Activated effector memory CD4-positive, alpha-beta T cell treated with Interleukin-2 at 50 U/mL for 16 hours (primary cell): ENCODE measurements at places on chromosomes 6 and 20.

DNA sequence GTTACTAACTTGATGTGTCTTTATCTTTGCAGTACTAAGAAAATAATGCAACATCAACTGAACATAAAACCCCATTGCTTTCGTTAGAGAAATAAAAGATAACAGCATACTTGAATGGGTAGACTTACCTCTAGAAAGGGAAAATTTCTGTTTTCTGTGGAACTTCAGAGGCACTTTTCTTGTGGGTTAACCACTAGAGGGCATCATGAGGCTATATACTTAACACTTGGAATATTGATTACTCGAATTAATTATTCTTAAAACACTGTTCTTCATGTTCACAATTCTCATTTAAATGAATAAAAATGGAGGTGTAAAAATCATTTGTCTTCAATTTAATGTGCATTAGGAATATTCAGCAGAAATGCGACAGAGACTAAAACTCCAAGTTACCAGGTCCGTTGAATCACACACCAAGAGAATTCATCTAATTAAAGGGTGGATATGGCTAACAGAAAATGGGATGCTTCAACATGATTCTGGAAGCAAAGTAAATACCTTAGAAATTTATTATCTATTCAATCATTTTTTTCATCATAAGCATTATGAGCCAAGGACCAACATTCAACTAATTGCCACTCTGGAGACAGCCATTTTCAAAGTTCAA, 330.8 kb upstream of the PREP start:
- DNase-seq: no peak

DNA sequence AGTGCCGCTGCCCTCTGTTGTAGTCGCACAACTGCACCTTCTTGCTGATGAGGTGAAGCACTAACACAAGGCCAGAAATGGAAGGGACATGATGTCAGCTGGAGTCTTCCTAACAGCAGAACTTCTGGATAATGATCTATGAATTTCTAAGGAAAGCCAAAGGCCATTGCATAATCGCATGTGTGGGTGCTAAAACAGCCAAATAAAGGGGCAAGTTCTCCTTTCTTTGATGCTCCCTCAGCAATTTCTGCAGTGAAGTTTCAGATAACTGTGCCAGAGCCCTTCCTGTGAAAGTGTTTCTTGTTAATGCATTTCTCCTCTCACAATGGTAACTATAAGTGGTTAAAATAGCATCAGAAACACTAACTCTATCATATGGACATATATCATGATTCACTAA, 8.0 kb upstream of the F13A1 start:
- DNase-seq: no peak

DNA sequence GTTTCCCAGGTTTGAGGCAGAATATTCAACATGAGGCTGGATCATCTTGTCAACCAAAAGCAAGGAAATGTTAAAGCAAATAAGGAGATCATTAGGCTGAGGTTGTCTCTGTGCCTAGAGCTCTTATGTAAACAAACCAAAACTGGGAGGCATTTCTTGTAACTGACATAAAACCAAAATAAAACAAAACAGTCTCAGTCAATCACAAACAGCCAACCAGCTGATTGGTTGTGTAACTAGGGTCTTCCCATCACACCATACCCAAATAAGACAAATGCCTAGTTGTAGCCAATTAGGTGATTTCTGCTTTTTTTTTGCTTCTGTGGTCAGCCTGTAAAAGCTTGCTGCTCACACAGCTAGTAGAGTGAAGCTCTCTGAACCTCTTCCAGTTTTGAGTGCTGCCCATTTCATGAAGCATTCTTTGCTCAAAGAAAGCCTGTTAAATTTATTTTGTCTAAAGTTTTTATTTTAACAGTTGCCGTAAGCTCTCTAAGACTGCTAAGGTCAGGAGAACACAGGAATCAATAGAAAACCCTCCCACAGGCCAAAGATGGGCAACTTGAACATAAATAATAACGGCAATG, 8.9 kb upstream of the FITM2 start:
- no peak for DNase-seq

GRCh38 chr6:151275566-151275965, 35.8 kb downstream of the AKAP12 start:
- no peak for DNase-seq

- no peak for DNase-seq
These were observed 108.6 kb downstream of the ATP9A start for GRCh38 chr20:51659491-51660050.

- DNase-seq: no peak
These were observed 93.5 kb downstream of the SNAP25 start for GRCh38 chr20:10312111-10312510.

DNA sequence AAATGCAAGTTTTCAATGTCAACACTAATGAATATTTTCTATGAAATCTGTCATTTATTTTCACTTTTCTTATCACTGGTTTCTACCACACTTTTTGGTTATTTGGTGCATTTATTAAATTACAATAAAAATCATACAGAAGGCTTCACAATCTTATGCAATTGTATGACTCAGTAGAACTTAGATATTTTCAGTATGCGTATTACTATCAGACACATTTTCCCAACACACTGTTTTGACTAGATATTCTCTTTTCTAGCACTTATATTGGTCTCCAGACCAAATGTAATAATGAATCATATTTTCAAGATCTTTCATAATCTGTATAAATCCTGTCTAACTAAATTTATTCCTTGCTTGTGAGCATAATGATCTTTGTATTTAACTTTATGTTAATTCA, 74.1 kb downstream of the FAM83B start:
- no peak for DNase-seq

DNA sequence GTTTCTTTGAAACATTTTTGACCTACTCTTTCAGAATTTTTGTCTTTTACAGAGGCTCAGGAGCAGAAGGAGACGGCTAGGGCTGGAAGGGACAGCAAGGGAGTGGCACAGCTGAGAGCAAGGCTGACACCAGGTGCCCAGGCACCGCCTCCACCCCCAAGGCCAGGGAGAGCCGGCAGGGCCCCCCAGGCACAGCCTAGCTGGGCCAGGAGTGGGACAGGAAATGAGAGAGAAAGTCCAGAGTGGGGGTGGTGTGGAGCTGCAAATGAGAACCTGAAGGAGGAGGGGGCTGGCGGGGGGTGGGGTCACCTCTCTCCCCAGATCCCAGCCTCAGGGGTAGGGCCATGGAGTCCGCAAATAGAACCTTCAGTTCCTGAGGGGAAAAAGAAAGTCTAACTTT, 236.7 kb downstream of the CDC5L start:
- no peak for DNase-seq

GRCh38 chr6:24329022-24329421, 28.8 kb downstream of the DCDC2 start:
- DNase-seq: no peak
